ENCODE measurements at places on chromosomes 13 and 19.
A peak's percentile ranks its signal among the peaks of the same experiment; 100 is the strongest.

GRCh38 chr13:40221131-40221459, 445.3 kb downstream of the FOXO1 start:
- DNase-seq: no peak

DNA sequence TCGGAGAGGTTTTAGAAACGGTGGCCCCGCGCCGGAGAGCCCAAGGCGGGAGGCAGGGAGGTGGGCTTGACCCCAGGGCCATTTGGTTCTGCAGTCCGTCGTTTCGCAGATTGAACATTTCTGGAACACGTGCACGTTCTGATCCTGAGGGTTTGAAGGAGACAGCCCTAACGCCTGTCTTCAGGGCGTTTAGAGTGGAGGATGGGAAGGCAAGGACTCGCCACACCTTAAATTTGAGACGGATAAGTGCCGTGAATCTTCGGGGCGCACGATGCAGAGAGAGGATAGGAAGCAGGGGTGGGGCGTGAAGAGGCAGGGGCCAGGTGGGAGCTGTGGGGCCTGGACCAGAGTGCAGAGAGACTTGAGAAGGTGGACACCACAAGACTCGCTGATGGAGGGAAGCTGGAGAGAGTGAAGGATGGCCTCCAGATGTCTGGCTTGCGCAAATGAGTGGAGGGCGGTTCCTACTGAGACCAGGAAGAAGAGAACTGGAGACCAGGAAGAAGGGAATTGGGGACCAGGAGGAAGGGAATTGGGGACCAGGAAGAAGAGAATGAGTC, 804 bp upstream of the MIER2 start:
- DNase-seq: no peak

GRCh38 chr19:16206637-16207036, 8.9 kb downstream of the AP1M1 start:
- DNase-seq: no peak

- DNase-seq: no peak
Measured at GRCh38 chr19:6464070-6464873, at the start of gene CRB3. Gene CRB3, plus strand, starts transcription at chr19:6464271. Its CDS starts 431 bp downstream, at chr19:6464702.

DNA sequence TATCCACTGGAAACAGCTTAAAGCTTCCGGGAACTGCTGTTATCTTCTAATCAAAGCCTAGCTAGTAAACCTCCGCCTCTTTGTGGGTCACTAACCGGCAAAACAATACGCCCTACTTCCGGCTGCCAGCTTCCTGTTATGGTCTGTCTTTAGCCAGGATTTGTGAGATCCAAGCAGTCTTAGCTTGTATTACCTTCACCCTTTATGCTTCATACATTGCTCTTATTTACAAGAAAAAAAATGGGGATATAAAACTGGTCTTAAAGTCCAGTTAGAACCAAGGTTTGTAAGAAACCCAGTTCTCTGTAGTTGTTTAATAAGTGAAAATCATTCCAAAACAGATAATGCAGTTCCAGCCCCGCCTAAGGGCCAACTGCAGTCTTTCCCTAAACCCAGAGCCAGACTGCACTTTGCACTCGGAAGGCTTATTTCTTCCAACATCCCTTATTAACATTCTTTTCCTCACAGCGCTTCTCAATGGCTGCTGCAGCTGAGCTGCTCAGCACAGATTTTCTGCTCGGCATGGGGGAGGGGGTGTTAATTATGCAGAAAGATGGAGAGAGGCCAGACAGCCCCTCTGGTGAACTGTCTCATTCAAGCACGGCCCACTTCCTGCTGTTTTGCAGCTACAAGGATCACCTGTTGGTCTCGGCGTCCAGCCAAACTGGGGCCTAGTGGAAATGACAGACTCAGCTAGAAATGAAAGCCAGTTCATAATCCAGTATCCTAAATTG, 368.4 kb downstream of the KLF12 start:
- DNase-seq: peak; percentile 83

DNA sequence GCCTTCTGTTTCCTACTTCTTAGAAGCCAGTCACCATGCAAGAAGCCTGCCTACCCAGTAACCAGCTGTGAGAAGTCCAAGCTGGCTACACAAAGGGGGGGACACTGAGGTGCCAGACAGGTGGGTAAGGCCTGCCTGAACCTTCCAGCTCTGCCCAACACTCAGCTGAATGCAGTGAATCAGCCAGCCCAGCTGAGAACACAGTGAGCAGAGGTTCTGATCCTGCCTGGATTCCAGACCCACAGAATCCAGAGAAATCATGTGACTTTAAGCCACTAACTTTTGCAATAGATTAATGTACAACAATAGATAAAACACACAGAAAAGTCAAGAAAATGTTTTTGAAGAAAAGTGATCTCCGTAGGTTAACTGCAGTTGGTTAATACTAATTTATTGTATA, 151.7 kb downstream of the EFNB2 start:
- no peak for DNase-seq

DNA sequence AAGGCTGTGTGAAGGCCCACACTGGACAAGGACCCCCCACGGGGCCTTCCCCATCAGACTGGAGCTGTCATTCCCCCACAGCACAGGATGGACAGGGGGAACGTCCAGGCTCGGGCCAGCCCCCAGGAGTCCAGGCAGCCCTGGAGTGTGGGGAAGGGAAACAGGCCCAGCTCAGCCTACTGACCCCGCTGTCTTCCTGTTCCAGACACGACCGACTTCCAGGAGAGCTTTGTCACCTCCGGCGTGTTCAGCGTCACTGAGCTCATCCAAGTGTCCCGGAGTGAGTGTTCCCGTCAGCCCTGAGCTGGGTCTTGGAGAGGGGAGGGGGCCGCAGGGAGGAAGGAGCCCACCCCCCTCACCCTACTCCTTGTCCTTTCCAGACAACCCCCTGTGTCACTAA, 47.0 kb downstream of the SMIM24 start:
- DNase-seq: no peak

DNA sequence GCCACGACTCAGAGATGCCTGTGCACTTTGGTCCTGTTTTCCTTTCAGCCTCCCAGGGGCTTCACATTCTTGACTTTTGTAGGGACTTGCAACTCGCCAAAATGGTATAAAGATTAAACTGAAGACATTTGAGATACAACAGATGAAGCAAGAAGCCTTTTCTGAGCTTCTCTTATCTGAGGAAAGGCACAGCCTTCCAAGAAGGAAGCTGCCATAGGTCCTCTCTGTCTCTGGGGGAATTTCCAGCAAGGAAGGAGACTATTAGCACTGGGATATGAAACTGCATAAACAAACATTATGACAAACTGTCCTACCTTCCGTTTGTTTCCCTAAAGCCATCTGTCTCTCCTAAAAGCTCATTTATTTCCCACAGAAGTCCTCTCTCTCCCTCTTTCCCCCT, 39.3 kb downstream of the TGDS start:
- no peak for DNase-seq

- no peak for DNase-seq
Measured at GRCh38 chr19:4401769-4402170, 670 bp upstream of the CHAF1A start.

GRCh38 chr19:4068047-4068966, 1.6 kb upstream of the ZBTB7A start:
- DNase-seq: no peak

GRCh38 chr13:48562296-48563066, 29.6 kb upstream of the RCBTB2 start:
- DNase-seq: no peak

DNA sequence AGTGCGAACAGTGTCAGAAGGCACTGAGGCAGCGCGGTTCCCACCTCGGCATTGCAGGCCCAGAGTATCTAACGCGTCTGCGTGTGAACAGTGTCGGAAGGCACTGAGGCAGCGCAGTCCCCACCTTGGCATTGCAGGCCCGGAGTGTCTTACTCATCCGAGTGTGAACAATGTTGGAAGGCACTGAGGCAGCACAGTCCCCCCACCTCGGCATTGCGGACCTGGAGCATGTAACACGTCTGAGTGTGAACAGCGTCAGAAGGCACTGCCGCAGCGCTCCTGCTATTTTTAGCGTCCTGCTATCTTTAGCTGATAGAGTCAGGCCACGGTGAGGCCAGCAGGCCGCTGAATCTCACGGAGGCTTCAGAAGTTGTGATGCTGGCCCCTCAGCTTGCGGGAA, 39.6 kb downstream of the ATP11A start:
- no peak for DNase-seq

DNA sequence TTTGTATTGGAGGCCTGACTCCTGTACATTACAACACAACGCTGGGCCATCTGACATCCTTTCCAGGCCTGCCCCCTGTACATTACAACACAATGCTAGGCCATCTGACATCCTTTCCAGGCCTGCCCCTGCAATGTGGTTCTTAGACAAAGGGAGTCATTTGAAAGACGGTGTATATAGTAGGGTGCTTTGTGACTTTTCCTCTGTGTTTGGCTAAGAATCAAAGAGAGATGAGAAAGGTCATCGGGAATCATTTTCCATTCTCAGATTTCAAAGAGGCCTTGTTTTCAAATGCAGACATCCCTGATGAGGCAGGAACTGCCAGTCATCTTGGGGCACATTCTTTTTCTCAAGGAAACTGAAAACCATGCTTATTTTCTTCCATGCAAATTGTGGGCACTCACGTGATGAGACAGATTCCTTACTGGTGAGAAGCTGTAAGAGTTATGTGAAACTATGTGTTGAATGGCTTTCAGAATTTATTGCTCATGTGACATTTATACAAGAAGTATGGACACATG, 551.6 kb downstream of the MYO16 start:
- no peak for DNase-seq

DNA sequence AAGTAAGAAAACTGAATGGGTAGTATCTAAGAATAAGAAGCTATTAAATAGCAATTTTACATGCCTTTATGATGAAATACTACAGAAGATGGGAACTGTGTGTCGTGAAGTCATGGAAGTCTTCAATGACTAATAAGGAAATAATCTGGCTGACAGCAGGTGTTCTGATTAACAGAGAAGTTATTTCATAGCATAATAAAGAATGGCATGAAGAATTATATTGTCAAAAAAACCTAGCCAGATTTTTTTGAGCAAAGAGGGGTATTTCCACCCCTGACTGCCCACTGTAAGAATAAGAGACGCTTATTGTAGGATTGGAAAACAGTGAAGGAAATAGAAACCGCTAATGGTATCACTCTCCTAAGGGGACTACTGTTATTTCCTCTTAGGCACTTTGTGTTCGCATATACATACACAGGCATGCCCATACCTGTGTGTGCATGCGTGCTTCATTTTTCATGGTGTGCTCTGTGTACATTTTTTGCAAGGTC, 318.8 kb downstream of the SHISA2 start:
- DNase-seq: no peak

- no peak for DNase-seq
Measured at GRCh38 chr19:7916103-7916954, 1.7 kb downstream of the TGFBR3L start.

GRCh38 chr19:49574206-49574755, 6.1 kb downstream of the NOSIP start:
- no peak for DNase-seq

DNA sequence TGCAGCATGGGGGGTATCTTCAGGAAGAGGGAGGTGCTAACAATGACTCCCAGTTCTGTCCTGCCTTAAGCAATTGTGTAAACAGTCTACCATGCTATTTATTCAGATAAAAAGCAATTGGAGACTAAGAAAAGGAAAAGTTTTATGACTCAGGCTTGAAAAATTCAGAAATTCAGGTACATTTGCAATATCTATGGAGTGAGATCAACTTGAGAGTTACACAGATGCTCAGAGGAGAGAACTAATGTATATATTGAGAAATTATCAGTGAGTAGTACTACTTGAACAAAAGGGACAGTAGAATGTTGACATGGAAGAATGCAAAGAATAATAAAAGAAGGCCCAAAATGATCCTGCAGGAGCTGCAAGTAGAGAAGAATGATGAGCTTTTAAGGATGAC, 277.6 kb upstream of the DACH1 start:
- DNase-seq: no peak

- peak; percentile 26 for DNase-seq
Measured at GRCh38 chr19:33443638-33444561, 70.4 kb downstream of the CEBPG start.

GRCh38 chr13:54607421-54607820, 1578.8 kb downstream of the OLFM4 start:
- no peak for DNase-seq

GRCh38 chr13:70788074-70788473, 679.8 kb upstream of the KLHL1 start:
- DNase-seq: no peak
